NCI-H187 (cell line): ENCODE measurements at places on chromosomes 3 and 15.
A peak's percentile ranks its signal among the peaks of the same experiment; 100 is the strongest.

- DNase-seq = no peak
These were observed 1359.8 kb downstream of the ZPLD1 start for GRCh38 chr3:103794656-103795055.

GRCh38 chr3:127092776-127093175, 100.2 kb upstream of the PRR23E start:
- no peak for DNase-seq

DNA sequence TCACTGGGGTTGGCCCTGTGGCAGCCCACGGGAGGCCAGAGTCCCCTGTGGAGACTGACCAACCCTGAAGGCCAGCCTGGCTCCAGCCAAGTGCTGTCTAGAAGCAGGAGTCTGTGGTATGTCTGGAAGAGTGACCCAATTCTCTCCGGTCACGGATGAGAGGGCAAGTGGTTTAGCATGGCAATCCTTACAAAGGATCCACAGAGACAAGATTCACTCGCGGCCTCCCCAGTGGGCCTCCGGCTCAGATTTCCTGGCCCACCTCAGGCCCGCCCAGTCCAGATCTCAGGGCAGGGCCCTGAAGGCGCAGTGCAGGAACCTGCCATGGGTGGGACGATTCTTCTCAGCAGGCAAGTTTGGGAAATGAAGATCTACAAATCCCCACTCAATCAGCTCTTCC, 5.0 kb upstream of the BCL2L10 start:
- no peak for DNase-seq

- no peak for DNase-seq
These were observed 175.8 kb upstream of the P2RY1 start for GRCh38 chr3:152658977-152659720.

DNA sequence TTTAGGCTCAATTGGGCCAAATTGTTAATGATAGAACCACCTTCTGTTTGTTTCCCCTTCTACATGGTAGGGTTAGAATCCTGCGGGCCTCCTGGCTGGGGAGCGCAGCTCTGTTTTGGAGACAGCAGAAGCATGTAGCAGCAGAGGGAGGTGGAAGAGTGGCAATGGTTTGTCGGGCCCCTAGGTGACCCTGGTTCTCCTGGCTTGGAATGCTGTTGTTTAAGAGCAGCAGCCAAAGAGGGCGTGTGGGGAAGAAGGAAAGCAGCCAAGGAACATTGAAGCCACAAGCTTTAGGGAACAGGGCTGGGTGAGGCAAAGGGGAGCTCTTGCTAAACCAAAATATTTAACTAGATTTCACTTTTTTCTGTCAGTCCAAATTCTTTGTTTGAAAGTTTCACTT, 213.7 kb upstream of the NR2E3 start:
- no peak for DNase-seq

DNA sequence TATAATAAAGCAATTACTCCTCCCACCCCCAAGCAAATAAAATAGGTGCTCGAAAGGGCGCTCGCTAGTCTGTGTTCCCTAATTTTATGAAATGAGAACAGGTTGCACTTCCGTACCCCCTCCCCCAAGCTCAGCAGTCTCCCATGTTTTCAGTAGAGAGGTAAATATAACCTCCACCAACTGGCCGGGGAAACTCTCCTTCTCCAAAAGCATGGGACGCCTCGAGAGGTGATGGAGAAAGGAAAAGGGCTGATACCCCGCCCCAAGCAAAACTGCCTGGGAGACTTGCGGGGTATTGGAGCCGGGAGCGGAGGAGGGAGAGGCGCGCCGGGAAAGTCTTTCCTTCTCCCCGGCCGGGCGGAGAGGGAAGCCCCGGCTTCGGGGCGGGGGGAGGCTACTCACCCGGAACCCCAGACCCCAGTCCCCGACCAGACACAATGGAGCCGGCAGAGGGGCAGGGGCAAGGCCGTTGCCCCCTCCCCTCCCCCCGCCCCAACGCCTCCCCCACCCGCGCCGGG, 605 bp downstream of the DCUN1D1 start:
- DNase-seq = peak; percentile 6

DNA sequence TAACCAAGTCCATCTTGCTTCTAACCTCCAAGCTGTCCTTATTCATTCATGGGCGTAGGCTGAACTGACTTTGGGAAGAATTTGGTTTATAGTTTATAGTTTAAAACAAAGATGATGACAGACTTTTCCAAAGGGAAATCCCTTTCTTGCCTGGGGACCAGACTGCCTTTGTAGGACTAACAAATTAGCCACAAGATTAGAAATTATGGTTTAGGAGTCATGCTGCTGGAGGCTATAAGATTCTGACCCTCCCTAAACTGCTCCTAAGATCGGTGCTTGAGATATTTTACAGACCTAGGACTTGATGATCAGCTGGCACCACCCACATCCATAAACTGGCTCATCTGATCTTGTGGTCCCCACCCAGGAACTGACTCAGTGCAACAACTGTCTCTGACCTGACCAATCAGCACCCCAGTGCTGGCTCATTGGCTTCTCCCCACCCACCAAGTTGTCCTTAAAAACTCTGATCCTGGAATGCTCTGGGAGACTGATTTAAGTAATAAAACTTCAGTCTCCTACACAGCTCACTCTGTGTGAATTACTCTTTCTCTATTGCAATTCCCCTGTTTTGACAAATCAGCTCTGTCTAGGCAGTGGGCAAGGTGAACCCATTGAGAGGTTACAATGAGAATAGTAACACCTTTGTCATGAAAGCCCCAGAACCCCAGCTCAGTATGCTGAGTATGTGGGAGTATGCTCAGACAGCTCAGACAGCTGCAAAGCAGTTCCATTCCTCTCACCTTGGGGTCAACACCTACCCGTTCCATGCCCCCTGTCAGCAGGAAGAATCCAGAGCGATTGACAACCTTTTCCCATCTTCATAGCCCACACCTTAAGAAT, 51.6 kb upstream of the C15orf39 start:
- no peak for DNase-seq

GRCh38 chr3:42495393-42495792, 7.0 kb upstream of the VIPR1 start:
- DNase-seq = no peak

- DNase-seq = no peak
These were observed 47.5 kb upstream of the LIMD1 start for GRCh38 chr3:45546716-45547701.

GRCh38 chr15:48645558-48646330, at the start of gene FBN1:
Gene FBN1 (minus strand): TSS chr15:48645709. CDS start chr15:48644769, 940 bp downstream.
- DNase-seq = no peak

- no peak for DNase-seq
These were observed 209.0 kb downstream of the SLCO3A1 start for GRCh38 chr15:92062505-92062904.

GRCh38 chr3:58391156-58391865, 42.3 kb downstream of the PDHB start:
- no peak for DNase-seq
